Kidney (tissue), 22 donors: ENCODE measurements at places on chromosomes 4 and X. TPM values are rescaled to one million over a fixed set of nuclear protein-coding genes. Genes with fewer than 3 reads are reported as not detected.
A peak's percentile ranks its signal among the peaks of the same experiment; 100 is the strongest.

The SERTM2 gene
- total RNA-seq, result 0.35 TPM

The LPAR4 gene
- 0.16 TPM for total RNA-seq

The TLR6 gene
- 6.1 TPM for total RNA-seq

The PAGE2B gene
- not detected for total RNA-seq

DNA sequence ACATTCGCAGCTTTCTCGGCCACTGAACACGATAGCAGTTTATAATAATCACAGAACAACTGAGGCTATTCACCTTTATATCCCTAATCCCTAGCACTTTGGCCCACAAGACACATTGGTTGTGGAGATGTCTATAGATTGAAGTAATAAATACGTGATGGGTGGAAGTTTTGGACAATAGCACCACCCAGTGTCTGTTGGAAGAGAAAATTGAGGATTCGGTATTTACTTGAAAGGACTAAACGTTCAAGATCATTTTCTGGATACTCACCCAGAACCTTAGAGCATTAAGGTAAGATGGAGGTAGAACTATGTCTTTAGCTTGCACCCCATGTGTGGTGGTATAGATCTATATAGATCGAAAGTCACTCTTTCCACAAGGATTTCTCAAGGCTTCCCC, 787 bp upstream of the TMSB15A start:
- no peak for DNase-seq

- DNase-seq, result no peak
These were observed 9.3 kb upstream of the GPRIN3 start for GRCh38 chr4:89316931-89317366.

- DNase-seq, result no peak
These were observed 166.5 kb upstream of the PCDH7 start for GRCh38 chr4:30553706-30554105.

DNA sequence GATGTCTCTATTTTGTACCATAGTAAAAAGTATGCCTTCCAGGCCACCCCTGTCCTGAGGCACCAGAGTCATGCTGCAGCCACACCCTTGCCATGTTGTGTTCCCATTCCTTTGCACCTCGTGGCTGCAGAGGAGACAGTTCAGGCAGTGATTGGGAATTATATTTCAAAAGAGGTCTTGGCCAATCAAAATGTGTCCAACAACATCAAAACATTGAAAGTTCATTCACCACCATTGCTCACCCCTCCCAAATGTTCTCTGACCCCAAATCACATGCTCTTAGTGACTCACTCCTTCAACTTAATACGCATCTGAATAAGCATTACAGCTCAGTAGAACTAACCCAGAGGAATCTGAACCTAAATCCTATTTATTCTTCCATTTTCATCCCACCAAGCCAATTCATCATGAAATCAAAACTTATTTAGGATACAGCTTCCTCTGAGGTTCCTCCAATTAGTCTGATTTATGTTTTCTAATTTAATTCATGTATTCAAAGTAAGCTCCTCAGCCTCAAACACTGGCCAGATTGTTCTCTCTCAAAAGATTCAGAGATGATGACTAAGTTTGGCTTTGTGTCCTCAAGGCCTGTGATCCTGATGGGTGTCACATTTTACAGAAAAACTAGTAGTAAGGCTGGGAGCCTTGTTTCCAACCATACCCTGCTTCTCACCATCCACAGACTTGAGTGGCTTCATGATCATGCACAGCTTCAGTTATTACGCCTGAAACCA, 323.2 kb upstream of the INTU start:
- DNase-seq, result no peak

DNA sequence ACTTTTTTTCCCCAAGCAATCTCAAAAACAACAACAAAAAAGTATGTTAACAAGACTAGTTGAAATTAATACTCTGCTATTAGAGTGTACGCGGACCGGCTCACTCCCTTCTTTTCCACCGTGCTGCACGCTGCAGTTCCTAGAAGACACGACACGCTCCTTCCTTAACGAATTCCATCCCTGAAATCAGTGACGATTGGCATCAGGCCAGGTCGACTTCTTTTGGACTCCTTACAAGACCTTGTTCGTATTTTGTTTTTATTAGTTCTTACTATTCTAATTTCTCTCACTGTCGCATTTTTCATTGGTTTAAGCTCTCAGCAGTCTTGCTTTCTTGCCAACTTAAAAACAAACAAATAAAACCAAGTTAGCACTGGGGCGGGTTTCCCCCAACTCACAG, 175.8 kb upstream of the PITX2 start:
- peak; percentile 14 for DNase-seq

DNA sequence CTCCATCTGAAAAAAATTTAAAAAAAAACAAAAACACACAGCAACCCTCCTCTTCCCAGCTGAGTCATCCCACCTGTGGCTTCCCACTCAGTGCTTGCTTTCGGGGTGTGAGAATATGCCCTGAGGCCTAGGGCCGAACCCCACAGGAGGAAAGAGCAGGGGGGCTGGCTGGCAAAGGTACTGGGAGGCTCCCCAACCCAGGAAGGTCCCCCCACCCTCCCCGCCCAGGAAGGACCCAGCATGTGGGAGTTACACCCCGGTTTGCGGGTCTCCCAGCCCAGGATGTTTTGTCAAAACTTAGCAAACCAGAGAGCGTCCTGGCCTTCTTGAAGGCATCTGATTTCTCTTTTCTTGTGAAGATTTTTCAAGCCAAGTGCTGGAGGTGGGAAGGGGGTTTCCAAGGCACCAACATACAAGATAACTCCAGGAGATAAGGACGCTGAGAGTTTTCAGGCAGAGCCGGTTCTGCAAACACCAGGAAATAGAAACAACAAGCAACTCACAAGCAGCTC, 25.7 kb upstream of the CSF2RA start:
- no peak for DNase-seq

- peak; percentile 85 for DNase-seq
These were observed at the start of gene SORCS2 for GRCh38 chr4:7192252-7193029. Gene SORCS2 (plus strand): TSS chr4:7192538.

DNA sequence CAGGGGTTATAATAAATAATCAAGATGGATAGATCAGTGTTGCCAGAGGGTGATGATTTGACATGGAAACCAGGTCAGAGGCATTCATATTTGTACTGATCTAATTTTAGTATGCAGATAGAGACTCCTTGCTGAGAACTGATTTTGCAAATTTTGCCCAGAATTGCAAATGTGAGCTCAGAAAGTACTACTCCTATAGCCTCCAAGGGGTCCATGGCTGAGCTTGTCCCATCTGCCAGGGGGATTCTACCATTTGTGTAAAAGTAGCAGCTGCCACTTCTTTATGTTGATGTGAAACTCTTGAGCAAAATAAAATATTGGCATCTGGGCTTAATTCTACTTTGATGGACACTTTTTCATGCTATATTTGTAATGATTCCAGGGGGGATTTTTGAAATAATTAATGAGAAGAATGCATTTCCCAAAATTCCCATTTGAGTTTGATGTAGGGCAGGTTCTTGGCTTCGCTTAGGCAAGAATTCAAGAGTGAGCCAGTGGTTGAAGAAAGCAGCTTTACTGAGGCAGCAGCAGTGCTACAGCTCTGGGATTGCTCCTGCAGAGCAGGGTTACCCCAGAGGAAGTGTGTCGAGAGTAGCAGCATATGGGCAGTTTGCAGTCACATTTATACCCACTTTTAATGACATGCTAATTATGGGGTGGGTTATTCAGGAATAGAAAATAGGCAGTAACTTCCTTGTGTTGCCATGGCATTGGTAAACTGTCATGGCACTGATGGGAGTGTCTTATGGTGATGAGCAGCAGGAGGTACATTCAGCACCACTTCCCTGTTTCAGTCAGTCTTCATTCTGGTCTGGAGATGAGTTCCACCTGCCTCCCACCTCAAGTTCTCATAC, 38.7 kb upstream of the DCLK2 start:
- DNase-seq, result no peak

DNA sequence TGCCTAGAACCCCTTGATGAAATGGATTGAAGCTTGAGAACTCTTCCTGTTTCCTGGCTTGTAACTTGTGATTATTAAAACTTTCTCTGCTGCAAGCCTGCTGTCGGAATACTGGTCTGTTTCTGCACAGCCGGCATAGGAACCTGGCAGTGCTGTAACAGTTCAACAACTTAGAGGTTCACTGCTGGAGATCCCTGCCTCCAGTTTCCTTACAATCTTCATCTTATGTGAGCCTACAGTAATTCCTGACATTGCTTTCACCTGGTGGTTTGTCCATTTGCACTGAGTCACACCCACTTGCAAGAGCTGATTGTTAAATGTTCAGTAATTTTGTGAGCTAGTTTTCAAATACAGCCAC, 1.3 kb upstream of the SEPSECS start:
- no peak for DNase-seq
